ENCODE measurements at places on chromosomes 1 and 21.

DNA sequence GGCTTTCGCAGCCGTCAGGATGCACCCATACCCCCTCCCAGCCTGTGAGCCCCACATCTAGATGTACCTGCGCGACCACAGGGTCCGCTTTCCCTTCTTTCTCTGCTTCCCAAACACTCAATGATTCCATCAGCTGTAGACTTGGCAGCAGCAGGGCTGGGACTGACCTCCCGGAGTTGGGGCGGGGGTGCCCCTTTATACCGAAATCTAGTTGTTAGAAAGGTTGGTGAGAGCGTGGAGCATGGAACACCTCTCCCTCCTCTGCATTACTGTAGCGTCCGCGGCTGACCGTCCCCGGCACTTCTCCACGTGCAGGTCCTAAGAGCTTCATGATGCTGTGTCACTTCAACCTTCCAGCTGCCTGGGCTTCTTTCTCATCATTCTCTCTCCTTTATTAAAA is 21.1 kb upstream of the ACTRT2 start:
- DNase-seq = no peak

GRCh38 chr1:67601955-67602354 is 83.0 kb upstream of the GADD45A start:
- no peak for DNase-seq

DNA sequence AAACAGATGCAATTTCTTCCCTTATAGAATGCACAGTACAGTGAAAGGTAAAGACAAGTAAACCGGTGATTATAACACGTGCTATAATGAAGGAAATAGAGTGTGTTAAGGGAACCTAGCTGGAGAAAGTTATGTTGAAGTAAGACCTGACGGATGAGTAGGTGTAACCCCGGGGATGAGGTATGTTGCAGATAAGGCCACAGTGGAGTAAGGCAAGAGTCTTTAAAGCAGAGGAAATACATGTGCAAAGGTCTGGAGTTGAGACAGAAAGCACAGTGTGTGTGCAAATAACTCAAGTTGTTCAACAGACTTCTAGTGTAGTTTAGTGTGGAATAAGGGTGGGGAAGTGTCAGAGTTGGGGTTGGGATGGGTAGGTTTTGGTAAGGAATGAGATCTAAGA is 2.9 kb downstream of the DBT start:
- no peak for DNase-seq

GRCh38 chr1:203662360-203662759 is 35.7 kb downstream of the ATP2B4 start:
- DNase-seq = no peak

- no peak for DNase-seq
Observed at GRCh38 chr1:110595353-110595710, 10.8 kb downstream of the KCNA2 start.

GRCh38 chr1:93995837-93996536 is 86.8 kb upstream of the GCLM start:
- DNase-seq = no peak

DNA sequence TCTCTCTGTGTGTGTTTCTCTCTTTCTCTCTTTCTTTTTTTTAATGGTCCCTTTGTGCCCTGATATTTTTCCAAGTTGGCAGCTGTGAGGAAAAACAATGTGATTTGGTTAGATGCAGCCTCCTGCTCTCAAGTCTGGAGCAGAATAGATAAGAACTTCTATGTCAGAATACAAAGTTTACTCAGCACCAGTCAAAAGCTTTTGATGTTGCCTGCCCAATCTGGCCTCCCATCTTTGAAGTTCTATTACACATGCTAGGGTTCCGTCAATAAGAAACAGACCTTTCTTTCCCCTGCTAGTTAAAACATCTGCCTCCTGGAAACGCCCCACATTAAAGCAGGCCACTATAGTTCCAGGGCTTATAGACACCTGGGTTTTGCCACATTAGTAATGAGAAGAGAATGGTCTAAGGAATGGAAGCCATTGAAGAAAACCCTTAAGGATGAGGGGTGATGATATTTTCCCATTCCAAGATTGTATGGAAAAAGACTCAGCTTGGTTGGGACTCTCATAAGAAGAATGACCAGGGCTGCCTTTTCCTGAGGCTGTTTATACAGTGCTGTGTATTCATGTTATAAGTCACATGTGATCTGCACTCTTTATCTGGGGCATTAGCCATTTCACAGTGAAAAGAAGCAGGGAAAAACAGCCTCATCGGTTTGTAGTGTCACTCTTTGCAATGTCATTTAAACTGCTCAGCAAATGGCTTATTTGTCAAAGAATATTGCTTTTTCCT is 414.7 kb upstream of the PROX1 start:
- no peak for DNase-seq

- DNase-seq = peak; percentile 34
Observed at GRCh38 chr1:39845569-39846566, 37.4 kb downstream of the TRIT1 start.

DNA sequence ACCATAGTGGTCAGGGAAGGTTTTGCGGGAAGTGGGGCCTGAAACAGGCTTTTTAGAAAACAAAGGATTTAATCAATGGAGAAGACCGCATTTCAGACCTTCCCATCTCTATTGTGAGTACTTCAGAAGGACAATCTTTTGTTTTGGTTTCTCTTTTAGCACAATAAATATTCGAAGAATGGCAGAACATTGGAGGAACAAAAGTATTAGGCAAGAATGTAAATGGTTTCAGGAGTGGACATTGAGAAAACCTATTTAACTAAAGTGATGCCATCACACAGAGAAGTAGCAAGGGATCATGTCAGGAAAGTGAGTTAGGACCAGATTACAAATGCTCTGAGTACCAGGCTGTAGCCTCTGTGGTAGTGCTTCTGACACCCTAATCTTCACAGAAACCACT is 26.8 kb upstream of the UBE2U start:
- no peak for DNase-seq

GRCh38 chr1:43570277-43570676 is 39.6 kb downstream of the PTPRF start:
- DNase-seq = no peak

GRCh38 chr1:112998592-112999235 is 42.7 kb upstream of the SLC16A1 start:
- peak; percentile 33 for DNase-seq

DNA sequence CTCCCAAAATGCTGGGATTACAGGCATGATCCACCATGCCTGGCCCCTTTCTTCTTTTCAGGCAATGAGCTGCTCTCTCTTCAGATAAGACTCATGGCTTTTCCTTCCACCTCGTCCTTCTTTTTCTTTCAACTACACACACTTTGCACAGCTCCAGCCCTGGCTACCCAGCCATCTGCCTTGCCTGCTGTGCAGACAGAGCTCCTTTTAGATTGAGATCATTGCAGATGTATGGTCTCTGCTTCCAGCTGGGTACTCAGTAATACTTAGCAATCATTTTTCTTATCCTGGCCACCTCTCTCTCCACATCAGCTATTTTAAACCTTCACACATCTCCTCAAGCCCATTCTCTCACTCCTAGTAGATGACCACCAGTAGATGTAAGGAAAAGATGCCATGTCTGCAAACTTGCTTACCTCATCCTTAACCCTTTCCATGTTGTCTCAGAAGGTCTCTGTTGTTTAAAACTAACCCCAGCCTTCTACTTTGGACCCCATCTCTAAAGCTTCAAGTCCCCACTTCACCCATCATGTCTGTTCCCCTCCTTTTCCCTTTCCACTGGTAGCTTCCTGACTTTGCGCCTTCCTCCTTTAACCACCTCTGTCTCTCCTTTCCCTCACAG is 7.3 kb downstream of the RAB4A start:
- no peak for DNase-seq

DNA sequence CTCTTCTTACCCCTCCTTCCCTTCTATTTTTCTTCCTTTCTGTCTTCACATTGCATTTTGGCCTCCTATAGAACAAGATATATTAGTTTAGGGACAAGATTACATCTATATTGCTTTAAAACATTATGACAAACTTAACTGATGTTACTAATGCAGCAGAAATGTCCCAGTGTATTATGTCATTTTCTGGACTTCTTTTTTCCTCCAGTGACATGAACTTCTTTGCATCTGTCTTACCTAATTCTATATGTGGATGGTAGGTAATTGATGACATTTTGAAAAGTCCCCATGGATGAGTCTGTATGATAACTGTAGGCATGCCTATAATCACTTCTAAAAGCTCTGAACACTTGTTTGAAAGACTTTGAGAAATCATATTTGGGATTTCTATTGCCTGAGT is 89.5 kb downstream of the FNBP1L start:
- no peak for DNase-seq

- DNase-seq = no peak
Observed at GRCh38 chr1:2405588-2406295, 6.6 kb downstream of the PEX10 start.

GRCh38 chr21:42644223-42645208 is 8.9 kb upstream of the PDE9A start:
- no peak for DNase-seq

DNA sequence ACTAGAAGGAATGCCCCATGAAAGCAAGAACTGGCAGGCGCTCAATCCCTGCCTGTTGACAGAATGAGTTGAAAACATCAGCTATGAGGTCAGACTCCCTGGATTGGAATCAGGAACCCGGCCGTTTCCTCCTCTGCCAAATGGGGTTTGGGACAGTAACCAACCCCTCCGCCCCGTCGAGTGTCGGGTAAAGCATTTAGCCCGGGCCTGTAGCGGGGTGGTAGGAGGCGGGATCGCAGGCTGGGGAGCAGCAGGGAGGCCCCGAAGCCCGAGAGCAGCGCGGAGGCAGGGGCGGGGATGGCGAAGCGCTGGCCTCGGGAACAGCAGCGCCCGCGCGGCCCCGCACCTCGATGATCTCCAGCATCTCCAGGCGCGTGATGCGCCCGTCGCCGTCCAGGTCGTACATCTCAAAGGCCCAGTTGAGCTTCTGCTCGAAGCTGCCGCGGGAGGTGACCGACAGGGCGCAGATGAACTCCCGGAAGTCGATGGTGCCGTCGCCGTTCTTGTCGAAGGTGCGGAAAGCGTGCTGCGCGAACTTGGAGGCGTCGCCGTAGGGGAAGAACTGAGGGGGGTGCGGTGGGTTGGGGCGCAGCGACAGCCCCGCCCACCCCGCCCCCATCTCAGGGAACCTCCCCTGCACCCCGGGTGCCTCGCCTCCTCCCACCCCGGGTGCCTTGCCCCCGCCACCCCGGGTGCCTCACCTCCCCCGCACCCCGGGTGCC is 7.5 kb downstream of the HPCAL4 start:
- no peak for DNase-seq

DNA sequence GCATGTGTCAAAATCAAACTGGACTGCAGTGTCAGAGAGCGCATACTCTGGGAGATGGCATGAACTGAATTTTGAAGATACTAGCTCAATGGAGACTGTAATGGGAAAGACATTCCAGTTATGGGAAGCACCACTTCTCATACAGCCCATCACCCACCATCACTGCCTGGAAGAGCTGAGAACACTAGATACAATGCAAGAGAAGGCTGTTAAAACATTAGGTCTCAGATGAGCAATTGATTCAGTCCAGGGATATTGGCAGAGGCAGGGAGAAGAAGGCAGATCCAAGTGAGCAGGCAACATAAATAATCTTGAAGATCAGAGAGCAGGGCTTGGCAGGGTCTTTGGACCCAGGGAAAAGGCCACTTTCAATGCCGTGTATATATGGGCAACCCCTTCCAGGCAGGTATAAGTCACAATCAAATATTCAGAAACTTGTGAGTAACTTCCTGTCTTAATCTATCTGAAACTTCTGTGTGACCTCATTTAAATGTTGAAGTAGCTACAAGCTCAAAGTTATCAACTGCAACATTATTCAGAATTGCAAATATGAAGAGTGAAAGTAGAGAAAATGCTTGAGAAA is 290.3 kb upstream of the SGIP1 start:
- DNase-seq = no peak

- DNase-seq = no peak
Observed at GRCh38 chr1:156499194-156499841, 1.3 kb downstream of the MEF2D start.

GRCh38 chr1:222786121-222786520 is 28.7 kb upstream of the DISP1 start:
- DNase-seq = no peak

GRCh38 chr1:8851060-8851459 is 27.4 kb downstream of the ENO1 start:
- no peak for DNase-seq

Data from HFFc6 (cell line).